ENCODE measurements at places on chromosomes 5 and 9.
A peak's percentile ranks its signal among the peaks of the same experiment; 100 is the strongest.

- peak; percentile 1 for DNase-seq
Measured at GRCh38 chr9:24118190-24118589, 292.1 kb upstream of the ELAVL2 start.

DNA sequence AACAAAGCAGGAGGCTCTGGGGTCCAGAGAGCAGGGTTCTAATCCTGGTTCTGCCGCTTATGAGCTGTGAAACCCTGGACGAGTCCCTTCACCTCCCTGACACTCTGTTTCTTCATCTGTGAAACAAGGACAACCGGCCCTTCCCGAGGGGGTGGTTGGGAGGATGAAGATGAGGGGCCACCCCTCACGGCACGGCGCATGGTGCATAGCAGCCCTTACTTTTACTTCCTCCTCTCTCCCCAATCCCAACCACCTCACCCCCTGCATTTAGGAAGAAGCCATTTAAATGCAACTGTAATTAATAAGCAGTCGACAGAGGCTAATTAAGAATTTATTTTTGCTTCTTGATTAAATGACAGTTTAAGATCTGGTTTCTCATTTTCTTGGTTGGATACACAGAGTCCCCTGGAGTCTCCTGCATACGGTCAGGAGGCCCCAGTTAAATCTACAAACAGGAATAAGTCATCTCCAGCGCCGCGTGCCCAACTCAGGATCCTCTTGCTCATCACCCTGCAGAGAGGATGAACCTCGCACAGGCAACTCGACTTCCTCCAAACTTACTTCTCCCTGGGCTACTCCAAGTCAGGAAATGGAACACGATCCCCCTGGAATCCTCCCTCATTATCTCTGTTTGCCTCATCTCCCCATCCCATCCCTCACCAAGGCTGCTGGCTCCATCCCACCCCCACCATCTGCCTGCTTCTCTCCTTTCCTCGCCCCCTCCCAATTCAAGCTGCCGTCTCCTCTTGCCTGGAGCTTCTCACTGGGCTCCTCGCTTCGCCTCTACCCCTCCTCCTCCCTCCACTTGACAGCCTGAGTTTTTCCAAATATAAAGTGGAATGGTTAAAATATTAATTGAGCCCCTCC, 95.9 kb downstream of the HRH2 start:
- no peak for DNase-seq

DNA sequence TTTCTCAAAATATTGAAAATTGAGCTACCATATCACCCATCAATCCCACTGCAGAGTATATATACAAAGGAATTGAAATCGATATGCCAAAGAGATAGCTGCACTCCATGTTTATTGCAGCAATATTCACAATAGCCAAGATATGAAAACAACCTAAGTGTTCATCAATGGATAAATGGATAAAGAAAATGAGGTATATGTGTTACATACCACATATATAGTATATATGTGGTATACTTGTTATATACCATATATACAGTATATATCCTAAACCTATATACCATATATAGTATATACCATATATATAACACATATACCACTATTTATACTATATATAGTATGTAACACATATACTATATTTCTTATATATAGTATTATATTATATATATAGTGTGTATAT, 313.3 kb downstream of the ZNF608 start:
- DNase-seq, result no peak

DNA sequence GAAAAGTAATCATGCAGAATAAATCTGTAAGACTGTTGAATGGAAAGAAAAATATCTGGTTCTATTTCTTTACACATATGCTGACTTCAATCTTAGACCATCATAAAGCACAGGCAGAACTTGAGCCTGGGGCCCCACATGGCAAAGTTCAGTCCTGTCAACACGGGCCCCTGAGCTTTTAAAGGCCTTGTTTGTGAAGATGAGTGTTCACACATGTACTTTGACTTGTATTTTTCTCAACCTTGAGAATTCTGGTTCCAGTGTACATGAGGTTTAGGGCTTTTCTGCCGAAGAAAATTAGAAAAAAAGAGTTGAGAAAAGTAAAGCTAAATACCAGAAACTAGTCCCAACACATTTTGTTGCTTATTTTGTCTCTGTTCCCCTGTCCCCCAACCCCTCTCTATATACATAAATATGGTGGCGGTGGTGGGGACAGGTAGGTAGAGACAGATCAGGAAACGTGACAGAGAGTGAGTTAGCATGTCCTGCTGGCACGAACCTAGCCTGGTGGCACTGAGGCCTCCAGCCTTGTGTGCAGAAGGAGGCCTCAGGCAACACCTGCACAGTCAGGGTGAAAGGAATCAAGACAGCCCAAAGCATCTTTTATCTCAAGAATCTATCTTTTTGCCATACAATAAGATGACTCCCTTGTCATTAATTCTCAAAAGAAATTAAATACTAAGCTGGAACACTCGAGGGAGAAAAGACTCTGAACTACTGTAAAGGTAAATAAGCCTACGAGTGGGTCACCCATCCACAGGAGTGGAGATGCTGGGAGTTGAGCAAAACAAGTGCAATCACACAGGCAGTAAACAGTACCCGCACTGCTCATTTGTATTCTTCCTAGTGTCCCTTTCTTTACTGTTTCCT, 22.9 kb downstream of the LIFR start:
- no peak for DNase-seq

GRCh38 chr5:35777358-35778087, 79.2 kb upstream of the IL7R start:
- DNase-seq, result peak; percentile 20

GRCh38 chr9:4106081-4106759, 193.6 kb downstream of the GLIS3 start:
- no peak for DNase-seq

- DNase-seq, result no peak
Measured at GRCh38 chr5:24141046-24141445, 503.7 kb downstream of the CDH10 start.

- DNase-seq, result no peak
Measured at GRCh38 chr9:112526973-112527372, 40.3 kb downstream of the KIAA1958 start.

DNA sequence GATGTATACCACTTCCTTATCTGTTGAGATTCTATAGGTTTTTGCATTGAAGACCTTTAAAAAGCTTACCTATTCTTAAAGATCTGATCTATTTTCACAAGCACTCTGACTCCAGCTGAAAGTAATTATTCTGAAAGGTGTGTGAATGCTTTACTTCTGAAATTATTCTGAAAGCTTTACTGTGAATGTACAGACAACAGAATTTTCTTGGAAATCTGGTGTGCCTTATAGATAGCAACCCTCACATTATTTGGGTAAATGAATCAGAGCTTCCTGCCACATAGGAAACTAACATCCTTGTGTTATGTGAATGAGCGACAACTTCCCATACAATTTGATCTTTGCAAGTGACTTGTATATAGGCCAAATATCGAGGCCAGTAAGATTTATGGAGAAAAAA, 6.5 kb downstream of the CDO1 start:
- DNase-seq, result no peak

DNA sequence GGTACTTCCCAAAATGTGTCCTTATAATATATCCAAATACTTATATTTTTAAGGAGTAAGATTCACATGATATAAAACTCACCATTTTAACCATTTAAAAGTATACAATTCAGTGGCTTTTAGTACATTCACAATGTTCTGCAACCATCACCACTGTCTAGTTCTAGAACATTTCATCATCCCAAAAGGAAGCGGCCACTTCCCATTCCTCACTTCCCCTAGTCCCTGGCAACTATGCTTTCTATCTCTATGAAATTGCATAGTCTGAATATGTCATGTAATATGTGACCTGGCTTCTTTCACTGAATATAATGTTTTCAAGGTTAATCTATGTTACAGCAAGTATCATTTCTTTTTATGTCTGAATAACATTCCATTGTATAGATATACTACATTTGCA, 615.1 kb upstream of the SGCD start:
- DNase-seq, result no peak

DNA sequence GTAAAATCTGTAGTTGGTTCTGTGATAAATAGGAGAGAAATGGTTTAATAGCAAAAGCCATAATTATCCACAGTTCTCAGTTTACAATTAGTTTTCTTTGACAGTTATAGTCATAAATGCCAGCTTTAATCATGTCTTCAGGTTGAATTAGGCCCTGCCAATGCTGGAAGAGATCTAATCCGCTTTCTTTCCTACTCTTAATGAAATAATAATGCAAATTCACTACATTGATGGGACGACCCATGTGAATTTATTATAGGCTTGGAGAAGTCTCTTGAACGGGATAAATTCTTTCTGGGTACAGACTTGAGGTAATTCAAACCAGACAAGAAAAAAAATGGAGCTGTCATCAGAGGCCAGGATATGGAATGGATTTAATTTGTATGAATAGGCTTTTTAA, 950.4 kb downstream of the EFNA5 start:
- no peak for DNase-seq

DNA sequence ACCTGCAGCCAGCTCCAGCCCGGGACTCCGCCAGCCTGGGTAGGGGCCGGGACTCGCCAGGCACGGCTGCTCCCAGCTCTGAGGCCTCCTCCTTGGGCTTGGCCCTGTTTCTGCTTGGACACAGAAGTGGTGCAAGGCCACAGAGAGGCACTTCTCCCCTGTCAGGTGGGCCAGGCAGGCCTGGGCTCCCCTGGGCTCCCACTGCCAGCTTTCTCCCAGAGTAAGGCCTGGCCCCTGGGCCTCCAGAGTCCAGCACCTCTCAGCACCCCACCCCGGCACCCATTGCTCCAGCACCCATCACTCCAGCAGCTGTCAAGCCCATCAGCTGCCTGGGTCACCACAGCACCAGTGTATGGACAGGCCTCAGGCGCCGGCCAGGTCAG, 71.1 kb upstream of the LRRTM2 start:
- no peak for DNase-seq

- no peak for DNase-seq
Measured at GRCh38 chr5:78634229-78634628, 14.3 kb downstream of the LHFPL2 start.

GRCh38 chr5:55387865-55388264, 80.1 kb downstream of the MTREX start:
- no peak for DNase-seq

DNA sequence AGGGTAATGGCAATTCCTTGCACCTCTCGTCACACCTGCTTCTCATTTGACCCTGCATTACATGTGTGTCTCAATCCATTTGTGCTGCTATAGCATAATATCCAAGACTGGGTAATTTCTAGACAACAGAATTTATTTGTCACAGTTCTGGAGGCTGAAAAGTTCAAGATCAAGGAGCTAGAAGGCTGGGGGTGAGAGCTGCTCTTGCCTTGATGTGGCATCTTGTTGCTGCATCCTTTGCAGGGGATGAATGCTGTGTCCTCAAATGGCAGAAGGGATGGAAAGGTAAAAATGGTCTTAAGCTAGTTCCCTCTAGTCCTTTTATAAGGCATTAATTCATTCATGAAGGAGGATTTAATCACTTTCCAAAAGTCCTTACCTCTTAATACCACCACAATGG, 323.7 kb upstream of the RPS23 start:
- DNase-seq, result no peak

GRCh38 chr9:93468763-93469456, 15.5 kb upstream of the FAM120AOS start:
- peak; percentile 10 for DNase-seq

- no peak for DNase-seq
Measured at GRCh38 chr5:6252581-6252980, 125.8 kb downstream of the MED10 start.

- no peak for DNase-seq
Measured at GRCh38 chr5:108557686-108558085, 175.8 kb upstream of the FBXL17 start.

DNA sequence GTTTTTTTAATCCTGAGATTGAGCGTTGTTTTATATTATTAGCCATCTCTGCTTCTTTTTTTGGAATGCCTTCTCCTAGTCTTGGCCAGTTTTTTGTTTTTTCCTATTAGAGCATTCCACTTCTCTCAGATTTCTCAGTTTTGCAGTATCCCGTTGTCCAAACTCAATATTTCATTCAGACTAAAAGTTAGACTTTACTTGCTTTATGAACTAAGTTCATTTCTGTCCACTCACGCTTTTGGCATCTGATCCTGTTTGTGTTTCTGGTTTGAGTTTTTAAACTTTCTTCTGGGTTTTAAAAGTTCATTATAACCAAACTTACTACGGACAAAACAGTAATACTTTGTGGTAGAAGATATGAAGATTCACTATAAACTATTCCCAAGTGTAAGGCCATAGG, 288.3 kb upstream of the MPDZ start:
- no peak for DNase-seq

DNA sequence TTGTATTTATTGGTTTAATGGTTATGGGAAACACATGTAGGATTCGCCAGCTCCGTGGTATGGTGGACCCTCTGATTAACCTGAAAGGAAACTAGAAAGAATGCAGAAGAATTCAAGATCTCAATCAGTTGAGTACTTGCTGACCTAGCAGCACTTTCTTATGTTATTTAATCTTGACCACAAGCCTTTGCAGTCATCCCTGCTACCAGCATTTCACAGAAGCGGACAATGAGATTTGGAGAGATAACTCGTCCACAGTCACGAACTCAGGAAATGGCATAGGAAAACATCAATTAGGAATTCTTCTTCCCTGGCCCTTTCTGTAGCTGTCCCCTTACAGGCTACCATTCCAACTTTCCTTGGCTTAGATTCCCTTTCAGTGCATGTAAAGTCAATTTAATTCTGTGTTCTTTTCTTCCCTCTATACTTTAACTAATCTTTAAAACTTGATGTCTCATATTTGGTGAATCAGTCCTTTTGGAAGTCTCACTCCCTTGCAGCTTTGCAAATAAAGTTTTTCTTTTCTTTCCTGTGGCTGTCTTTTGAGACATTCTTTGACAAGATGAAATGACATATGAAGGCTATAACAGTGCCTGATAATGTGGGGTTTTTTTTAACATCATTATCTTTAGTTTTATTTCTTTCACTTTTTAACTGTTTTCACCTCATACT, 1.3 kb upstream of the SLC44A1 start:
- DNase-seq, result peak; percentile 36

DNA sequence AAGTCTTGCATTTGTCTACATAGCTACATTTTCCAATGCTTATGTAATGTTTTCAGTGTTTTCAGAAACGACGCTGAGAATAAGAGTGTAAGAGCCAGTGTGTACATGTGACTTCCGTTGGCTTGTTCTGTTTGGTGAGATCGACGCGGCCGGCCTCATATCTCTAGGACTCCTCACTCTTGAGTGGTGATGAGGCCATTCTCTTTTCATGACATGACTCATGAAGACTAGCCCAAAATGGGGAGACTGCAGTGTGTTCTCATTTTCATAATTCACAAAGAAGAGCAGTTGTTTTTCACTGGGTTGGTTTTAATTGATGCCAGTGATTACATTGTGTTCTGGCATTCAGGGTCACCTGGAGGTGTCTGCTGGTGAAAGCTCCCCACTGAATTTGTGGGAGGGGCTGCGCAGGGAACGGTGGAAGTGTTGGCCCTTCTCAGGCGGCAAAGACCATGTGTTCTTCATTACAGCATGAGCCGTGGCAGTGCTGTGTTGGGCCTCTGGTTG, 131.5 kb upstream of the OTULINL start:
- no peak for DNase-seq

GRCh38 chr9:136178061-136178772, 26.7 kb downstream of the LHX3 start:
- DNase-seq, result no peak

DNA sequence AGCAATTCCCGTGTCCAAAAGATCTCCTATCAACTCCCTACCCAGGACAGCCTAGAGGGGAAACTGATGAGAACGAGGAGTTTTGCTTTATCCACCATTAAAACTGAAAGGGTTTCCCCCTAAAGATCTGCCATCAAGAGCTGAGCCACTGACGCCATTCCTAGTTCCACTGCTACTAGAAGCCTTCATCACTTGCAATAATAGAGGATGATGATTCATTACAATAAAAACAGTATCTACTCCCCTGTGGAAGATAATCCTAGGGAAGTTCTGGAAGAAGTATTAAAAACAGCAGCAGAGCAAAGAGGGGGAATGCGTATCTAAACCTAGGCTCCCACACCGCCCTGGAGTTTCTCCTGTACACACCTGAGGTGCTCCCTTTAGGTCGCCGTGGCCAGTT, 394.5 kb downstream of the BNC2 start:
- no peak for DNase-seq

All from ELF-1 (cell line).